ENCODE measurements at places on chromosomes 1 and 21.

- DNase-seq, result no peak
Observed at GRCh38 chr1:202202500-202203168, 9.0 kb downstream of the LGR6 start.

GRCh38 chr1:25131794-25132193 is 100.5 kb downstream of the SYF2 start:
- no peak for DNase-seq

DNA sequence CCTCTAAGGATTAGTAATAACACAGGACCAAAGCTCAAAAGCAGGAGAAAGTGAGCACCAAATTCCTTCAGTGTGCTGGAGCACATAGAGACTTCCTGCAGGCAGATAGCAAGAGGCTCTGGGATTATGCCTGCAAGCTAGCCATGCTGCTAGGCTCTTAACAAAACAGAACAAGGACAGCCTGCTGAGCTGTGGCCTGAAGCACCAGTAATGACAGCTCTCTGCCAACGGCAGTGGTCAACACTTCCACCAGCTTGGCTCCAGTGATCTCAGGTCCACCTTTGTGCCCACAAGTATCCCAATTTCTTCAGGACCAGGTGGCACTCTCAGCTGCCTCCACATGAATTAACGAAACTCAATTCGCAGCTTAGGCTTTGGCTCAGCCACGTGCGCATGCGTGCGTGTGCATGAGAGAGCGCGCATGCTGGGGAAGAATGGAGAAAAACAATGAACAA is 64.2 kb downstream of the SLC45A1 start:
- no peak for DNase-seq

DNA sequence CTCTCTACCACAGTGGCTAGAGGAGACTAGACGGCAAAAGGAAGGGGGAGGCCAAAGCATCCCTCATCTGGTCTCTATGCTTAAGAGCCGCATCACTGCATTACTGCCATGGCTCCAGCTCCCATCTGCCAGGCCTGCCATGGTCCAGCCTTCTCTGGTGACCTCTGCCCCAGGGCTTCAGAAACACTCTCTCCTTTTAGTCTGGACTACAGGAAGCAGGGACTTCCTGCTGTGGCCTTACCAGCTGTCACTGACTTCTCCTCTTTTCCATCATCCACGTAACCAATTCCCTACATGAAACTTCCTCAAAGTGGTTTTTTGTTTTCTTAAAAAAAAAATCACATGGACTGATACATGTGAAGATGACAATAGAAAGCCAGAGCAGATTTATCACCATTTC is 323.1 kb upstream of the NFIA start:
- DNase-seq, result no peak

DNA sequence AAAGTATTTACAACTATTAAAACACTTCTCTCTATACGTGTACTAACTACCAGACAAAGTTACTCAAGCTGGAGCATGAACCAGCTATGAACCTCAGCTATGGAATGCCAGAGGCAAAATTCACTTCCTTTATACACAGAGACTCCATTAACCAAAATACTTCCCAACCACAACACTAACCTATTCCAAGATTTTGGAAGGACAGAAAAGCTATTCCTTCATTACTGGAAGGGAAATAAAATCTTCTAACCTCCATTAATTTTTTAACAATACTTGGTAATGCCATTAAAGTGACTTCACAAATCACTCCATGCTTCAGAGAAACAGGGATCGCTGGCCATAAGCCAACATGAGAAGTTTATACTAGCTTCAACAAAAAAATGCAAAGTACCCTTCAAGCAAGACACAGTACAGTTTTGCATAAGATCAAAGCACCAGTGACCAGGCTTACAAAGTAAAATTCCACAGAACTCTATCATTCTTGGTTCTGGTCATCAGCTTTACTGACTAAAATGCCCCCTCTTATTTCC is 58.0 kb downstream of the PUM1 start:
- no peak for DNase-seq

DNA sequence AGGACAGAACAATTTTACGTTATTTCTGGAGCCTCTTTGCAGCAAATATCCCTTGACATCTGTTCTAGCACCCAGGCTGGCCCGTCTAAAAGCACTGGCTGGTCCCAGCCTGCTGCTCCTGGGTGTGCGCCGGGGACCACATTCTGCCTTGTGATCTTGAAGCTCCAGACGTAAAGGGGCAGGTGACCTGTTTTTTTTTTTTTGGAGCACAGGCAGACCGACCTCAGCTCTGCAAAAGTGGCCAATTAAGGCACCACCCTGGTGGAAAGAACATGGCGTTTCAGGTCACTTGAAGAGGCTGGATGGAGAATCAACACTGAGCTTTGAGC is 13.8 kb upstream of the CAMTA1 start:
- no peak for DNase-seq

GRCh38 chr1:22341791-22342605 is 109.7 kb upstream of the ZBTB40 start:
- no peak for DNase-seq
